GDM1 (cell line): ENCODE measurements at places on chromosomes 5 and 9.

- DNase-seq, result peak; percentile 8
Measured at GRCh38 chr5:10689391-10690081, 71.5 kb downstream of the DAP start.

DNA sequence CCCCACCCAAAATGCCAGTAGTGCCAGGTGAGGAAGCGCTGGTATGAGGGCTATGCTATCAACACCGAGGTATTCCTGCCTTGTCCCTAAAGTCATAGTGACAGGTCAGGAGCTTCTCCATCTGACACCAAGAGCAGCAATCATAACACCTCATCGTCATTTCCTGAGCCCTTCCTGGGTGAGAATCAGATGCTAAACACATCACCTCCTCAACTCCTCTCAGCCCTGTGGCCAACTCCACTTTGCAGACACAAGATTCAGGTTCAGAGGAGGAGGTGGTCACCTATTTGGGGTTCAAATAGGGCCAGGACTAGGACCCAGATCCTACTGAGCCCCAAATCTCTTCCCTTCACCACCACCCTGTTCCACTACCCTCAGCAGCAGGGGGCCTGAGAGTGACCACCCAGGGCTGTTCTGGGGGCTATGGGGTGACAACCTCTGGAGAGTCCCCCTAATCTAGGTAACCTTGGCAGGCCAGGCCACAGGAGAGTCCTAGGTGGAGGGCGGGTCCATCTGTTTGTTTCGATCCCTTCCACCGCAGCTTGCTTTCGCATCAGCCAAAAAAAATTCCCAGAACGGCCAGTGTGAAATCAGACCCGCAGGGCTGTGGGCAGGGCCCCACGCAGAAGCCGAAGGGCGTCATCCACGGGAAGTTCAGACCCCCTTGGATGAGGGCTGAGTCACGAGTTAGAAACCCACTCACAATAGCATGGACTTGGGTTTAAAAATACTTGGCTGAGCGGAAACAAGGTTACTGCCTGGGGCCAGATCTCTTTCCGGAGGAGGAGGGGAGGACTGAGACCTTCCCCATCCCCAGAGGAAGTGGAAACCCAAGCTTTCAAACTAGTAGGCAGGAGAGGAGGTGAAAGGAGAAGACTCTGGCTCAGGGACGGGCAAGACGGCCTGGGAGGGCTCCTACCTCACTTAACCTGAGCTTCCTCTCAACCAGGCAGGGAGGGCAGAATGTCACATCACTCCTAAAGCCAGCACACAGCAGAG is 8.7 kb downstream of the STK10 start:
- DNase-seq, result peak; percentile 93

DNA sequence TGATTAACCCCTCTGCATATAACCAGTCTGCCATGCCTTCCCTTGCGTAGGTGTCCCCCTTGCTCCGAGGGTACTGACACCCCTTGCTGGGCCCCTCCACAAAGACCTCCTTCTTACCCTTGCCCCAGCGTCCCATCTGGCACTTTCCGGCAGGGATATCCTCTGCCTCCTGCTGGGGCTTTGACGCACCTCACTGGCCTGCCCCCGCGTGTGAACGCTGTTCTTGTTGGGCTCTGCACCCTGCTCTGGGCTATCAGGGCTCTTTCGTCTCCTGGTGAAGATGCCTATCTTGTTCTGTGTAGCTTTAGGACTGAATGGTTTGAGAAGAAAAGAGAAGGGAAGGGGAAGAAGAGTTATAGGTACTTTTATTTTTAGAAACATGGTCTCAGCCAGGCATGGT is 53.0 kb downstream of the SUB1 start:
- DNase-seq, result no peak

DNA sequence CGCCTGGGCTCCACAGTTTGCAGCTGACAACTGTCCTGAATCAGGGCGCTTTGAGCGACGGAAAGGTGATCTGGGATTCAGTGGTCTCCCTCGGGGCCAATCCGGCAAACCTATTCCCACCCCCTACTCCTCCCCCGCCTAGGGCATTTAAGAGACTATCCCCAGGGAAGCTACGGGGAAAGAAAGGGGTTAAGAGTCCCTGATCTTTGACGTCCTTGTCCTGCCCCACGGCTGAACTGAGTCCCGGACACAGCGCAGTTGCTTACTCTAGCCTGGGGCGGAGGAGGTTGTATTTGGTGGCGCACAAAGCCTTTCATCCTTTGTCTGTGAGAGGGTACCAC is 3.4 kb downstream of the RORB start:
- DNase-seq, result no peak

- no peak for DNase-seq
Measured at GRCh38 chr9:93818827-93819472, 136.2 kb downstream of the BARX1 start.

GRCh38 chr9:120933310-120934055 is 6.9 kb upstream of the TRAF1 start:
- no peak for DNase-seq

DNA sequence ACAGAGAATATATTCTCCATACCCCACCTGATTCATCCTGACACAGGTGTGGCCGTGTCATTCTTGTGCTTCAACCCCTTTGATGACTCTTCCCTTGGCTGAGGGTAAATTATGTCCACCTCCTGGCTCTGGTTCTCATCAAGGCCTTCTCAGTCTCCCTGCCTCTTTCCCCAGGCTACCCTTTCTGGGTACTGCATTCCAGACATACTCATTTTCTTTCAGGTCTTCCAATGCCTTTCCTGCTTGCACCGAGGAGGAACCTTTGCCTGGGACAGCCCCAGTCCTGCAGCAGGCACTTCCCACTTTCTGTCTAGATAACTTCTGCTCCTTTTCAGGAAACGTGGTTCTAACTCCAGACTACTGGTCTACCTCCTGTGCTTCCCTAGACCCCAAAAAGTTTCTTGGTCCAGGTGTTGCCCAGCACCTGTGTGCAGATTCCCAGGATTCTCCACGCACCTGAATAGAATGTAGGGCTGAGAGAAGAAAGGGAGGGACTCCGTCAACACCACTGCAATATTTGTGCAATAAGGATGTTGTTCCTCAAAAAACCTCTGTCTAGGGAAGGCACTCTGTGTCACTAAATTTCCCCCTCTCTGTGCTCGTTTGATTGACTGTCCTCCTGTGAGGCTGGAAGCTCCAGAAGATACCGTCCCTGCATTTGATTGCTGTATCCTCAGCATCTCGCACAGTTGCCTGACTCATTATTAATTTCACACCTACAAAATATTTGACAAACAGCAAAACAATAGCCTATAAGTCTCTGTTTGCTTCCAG is 255.4 kb upstream of the NFIL3 start:
- DNase-seq, result no peak

DNA sequence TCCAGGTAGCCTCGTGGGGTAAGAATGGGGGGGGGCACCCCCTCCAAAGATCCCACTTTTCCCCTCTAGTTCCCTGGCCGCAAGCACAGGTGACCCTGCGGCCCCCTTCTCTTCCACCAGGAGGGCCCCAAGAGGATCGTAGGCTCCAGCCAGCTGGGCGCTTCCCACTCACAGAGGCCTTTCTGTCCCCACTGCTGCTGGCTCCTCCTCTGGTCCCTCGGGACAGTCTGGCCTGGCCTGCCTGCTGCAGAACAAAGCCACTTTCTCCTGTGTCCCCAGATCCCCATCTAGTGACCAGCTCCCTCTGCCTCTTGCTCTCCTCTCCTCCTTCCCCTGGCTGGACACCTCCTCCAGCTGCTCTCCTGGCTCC is 534 bp upstream of the SAPCD2 start:
- DNase-seq, result no peak

GRCh38 chr5:67414712-67415111 is 218.1 kb upstream of the CD180 start:
- no peak for DNase-seq

- no peak for DNase-seq
Measured at GRCh38 chr9:3243683-3244082, 282.1 kb downstream of the RFX3 start.

GRCh38 chr5:134873494-134873893 is 677 bp upstream of the TXNDC15 start:
- no peak for DNase-seq

DNA sequence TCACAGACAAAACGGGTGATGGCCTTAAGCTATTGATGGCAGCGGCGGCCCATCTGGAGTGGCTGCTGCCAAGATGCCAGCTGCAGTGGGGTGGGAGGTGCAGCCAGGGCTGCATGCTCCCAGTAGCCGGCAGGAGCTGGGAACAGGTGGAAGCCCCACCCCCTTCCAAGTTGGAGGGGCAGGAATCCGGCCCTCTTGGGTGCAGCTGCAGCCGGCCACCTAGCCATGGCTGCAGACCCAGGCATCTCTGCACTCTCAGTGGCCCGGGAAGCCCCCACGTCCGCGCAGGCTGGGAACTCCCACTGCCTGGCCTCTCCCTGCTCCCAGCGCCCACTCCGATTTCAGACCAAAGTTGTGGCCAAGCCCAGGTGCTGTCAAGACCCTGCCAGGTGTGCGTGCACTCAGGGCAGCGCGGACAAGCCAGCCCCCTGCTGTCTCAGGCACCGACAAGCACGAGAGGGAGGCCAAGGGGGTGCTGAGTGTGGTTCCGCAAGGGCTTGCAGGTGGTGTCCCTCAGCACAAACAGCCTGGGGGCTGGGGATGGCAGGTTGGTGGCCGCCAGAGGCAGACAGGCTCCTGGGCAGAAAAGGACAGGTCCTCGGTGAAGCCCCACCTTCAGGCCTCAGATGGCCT is 115.1 kb upstream of the TSLP start:
- no peak for DNase-seq

- peak; percentile 61 for DNase-seq
Measured at GRCh38 chr5:88884608-88884877, 1.6 kb upstream of the MEF2C start.

GRCh38 chr5:126383246-126383645 is 40.0 kb upstream of the GRAMD2B start:
- DNase-seq, result no peak

DNA sequence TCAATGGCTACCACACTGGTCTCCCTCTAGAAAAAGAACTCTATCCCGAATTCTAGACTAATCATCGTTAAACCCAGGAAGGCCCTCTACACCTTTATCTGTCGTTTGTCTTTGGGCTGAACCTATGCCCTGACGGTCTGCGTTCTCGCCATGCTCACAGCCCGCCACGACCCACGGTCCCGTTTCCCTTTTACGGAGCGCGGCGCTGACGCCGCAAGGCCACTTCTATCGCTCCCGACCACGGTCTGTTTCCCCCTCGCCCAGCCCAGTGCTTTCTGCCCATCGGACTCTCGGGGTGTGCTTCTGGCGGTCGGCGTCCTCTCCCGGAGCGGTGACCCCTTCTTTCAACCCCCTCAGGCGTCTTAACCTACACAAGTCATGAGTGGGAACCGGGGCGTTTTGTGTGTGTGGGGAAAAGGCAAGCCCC is 974 bp downstream of the C9orf40 start:
- peak; percentile 30 for DNase-seq

GRCh38 chr9:28190981-28191380 is 617.7 kb upstream of the C9orf72 start:
- no peak for DNase-seq

DNA sequence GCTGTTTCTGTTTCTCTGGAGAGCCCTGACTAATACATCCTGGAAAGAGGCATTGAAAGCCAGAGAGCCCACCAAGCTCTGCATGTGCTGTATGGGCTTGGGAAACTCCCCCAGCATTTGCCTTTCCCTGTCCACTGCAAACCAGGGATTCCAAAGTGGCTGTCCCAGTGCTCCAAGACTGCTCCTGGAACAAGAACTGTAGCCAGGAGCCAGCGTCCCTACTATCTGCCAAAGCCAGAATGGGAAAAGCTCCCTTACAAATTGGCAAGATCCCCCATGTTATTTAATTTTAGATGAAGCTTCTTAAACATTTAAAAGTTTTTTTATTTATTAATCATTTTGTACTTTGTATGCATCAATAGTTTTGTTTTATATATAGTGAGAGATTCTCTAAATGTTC is 263.2 kb downstream of the GABRB2 start:
- DNase-seq, result no peak

GRCh38 chr5:165723931-165724330 is 2218.5 kb downstream of the MAT2B start:
- no peak for DNase-seq

- DNase-seq, result no peak
Measured at GRCh38 chr5:14487897-14488570, 93.6 kb upstream of the OTULINL start.

DNA sequence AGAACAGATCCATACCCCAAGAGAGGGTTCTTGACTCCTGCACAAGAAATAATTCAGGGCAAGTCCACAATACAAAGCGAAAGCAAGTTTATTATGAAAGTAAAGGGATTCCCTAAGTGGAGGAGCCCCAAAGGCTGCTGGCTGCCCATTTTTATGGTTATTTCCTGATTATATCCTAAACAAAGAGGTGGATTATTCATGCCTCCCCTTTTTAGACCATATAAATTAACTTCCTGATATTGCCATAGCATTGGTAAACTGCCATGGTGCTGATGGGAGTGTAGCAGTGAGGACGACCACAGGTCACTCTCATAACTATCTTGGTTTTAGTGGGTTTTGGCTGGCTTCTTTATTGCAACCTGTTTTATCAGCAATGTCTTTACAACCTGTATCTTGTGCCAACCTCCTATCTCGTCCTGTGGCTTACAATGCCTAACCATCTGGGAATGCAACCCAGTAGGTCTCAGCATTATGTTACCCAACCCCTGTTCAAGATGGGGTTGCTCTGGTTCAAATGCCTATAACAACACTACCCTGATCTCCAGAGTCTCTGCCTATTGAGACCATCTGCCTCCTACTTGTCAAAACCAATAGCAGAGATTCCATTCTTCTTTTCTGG is 154.4 kb upstream of the GRAMD2B start:
- no peak for DNase-seq

GRCh38 chr5:139293202-139293506 is 386 bp upstream of the MATR3 start:
- no peak for DNase-seq

GRCh38 chr9:128732576-128732975 is 8.6 kb upstream of the ZDHHC12 start:
- no peak for DNase-seq

- DNase-seq, result no peak
Measured at GRCh38 chr9:125393426-125393825, 131.8 kb downstream of the GAPVD1 start.

DNA sequence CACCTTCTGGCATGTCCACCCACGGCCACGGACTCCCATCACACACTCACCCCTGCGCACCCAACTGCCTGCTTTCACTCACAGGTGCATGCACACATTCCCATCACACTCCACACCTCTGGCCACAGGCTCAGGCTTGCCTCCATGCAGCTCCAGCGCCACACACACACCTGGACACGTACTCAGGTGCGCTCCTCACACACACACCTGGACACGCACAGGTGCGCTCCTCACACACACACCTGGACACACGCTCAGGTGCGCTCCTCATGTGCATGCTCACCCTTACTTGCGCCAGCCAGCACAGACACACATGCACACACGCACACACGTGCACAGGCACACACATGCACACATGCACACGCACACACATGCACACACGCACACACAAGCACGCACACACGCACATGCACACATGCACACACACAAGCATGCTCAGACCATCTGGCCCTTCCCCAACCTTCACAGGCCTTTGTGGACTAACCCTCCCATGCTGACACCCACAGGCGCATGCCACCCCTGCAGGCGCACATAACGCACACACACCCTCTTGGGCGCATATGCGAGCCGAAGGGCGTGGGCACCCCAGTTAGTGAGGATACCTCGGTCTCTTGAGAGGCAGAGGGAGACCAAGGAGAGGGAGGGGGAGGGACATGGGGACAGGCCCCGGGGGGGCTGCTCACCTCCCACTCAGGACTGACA is 8.3 kb downstream of the GRIN1 start:
- DNase-seq, result no peak
